ENCODE measurements at places on chromosomes 7 and 10. TPM values are rescaled to one million over a fixed set of nuclear protein-coding genes. Genes with fewer than 3 reads are reported as not detected.

The LRRC18 gene
- total RNA-seq = not detected

The AKR1C4 gene
- not detected for total RNA-seq

The ADO gene
- total RNA-seq = 23.0 TPM

The TMEM236 gene
- total RNA-seq = 0.41 TPM

The HGF gene
- 2.1 TPM for total RNA-seq

The ELN gene
- 138 TPM for total RNA-seq

The DUS4L gene
- 5.0 TPM for total RNA-seq

The DYNC1I1 gene
- total RNA-seq = 41.3 TPM

The TDRD1 gene
- total RNA-seq = 1.1 TPM

The PRXL2A gene
- 81.2 TPM for total RNA-seq

The MSS51 gene
- total RNA-seq = 2.0 TPM

The CALML3 gene
- not detected for total RNA-seq

The CEP41 gene
- 5.5 TPM for total RNA-seq

The ZNF32 gene
- 56.5 TPM for total RNA-seq

The EPO gene
- total RNA-seq = not detected

The MRLN gene
- not detected for total RNA-seq

The HYAL4 gene
- 0.28 TPM for total RNA-seq

The PIK3AP1 gene
- total RNA-seq = 11.2 TPM

The THSD7A gene
- 2.9 TPM for total RNA-seq

The IFIT3 gene
- 6.5 TPM for total RNA-seq

The ALOX5 gene
- total RNA-seq = 6.3 TPM

The EN2 gene
- not detected for total RNA-seq

The CADPS2 gene
- 11.8 TPM for total RNA-seq

The ADRB1 gene
- 49.8 TPM for total RNA-seq

The CPA4 gene
- 6.0 TPM for total RNA-seq

The CEP55 gene
- 0.24 TPM for total RNA-seq

The LAMTOR4 gene
- total RNA-seq = 153 TPM

The HEPACAM2 gene
- not detected for total RNA-seq

The PLA2G12B gene
- 4.2 TPM for total RNA-seq

The SORCS3 gene
- total RNA-seq = 0.07 TPM

The SFTPA2 gene
- not detected for total RNA-seq

The TRIL gene
- total RNA-seq = 4.4 TPM

The PNLIPRP1 gene
- total RNA-seq = not detected

The IGFBP1 gene
- total RNA-seq = 1.6 TPM

The WEE2 gene
- total RNA-seq = not detected

The RELN gene
- 8.0 TPM for total RNA-seq

The TMEM120A gene
- total RNA-seq = 35.3 TPM

The SEMA3C gene
- 58.3 TPM for total RNA-seq

The SEMA4G gene
- total RNA-seq = 3.4 TPM

The GOLGA7B gene
- 1.3 TPM for total RNA-seq

The MUC12 gene
- not detected for total RNA-seq

The LRRD1 gene
- total RNA-seq = not detected

The SDHAF3 gene
- 4.4 TPM for total RNA-seq

The PANK1 gene
- 15.5 TPM for total RNA-seq

The LIPN gene
- not detected for total RNA-seq

The FAM25G gene
- total RNA-seq = not detected

The FAM24A gene
- not detected for total RNA-seq

The CPN1 gene
- not detected for total RNA-seq

The CYP3A5 gene
- 0.59 TPM for total RNA-seq

The RTKN2 gene
- total RNA-seq = 0.08 TPM

The NODAL gene
- not detected for total RNA-seq

The PRSS37 gene
- not detected for total RNA-seq

The CYP2C19 gene
- total RNA-seq = not detected

The ZNF786 gene
- total RNA-seq = 3.7 TPM

The GDF2 gene
- 0.16 TPM for total RNA-seq

The TRUB1 gene
- 22.9 TPM for total RNA-seq

All from right atrium auricular region (tissue), 2 donors.